ENCODE measurements at places on chromosomes 1 and 21. TPM values are rescaled to one million over a fixed set of nuclear protein-coding genes. Genes with fewer than 3 reads are reported as not detected.
A peak's percentile ranks its signal among the peaks of the same experiment; 100 is the strongest.

DNA sequence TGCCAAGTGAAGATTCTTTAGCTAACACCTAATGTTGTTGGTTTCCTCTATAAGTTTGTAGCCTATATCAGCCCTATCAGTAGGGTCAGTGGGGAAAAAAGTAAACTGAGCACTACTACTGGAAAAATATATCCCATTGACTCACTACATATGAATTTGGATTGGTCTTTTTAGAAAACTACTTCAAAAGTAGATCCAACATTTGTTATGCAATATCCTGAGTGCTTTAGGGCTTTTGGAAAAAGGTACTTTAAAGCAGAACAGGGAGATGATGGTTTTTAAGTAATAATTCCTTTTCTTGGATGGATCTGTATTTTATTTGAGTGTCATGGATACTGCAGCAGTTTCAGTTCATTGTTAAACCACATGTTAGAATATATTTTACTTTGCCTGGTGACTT lies 7.1 kb downstream of the C1orf21 start:
- H3K27ac ChIP-seq, result no peak overlapping the region
- no peak for DNase-seq
- no peaks in the 10 kb centered on the region for H3K36me3 ChIP-seq
- H3K4me1 ChIP-seq, result peaks cover 18% of the 10 kb centered on the region
- no peak overlapping the region for H3K4me3 ChIP-seq
- H3K27me3 ChIP-seq, result no peaks in the 10 kb centered on the region

DNA sequence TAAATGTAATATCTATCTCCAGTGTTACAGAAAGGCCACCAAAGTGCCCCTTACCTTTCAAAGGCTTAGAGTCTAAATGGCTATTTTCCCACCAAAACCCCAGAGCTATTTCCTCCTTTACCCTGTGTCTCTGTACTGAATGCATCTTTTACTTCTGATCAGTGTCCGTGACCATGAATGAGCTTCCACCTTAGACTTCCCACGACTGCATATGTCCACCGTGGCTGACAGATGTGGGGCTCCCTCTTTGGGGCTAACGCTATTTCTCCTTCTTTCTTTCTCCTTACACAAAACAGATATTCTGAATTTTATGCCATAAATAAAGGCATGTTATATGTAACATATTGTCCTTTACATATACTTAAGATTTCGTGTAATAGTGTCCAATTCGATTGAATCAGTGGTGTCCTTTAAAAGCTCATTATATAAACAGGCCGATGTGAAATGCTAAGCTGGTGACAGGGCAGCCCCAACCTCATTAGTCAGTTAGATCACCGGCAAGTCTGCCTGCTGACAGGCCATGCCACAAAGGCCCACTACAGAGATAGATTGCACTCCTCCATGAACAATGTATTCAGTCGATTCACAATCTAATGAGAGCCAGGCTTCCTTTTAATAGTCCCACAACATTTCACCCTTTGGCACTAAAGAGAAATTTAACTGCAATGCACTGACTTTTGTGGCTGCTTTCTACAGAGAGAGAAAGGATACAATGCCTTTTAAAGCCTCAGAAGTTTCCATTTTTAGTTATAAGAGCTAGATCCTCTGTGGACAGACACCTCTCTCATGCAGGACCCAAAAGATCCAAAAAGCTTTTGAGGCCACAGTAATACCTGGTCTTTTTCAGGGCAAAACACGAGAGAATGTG lies 297.9 kb downstream of the PCP4 start:
- no peak overlapping the region for H3K27ac ChIP-seq
- H3K36me3 ChIP-seq, result no peaks in the 10 kb centered on the region
- no peak overlapping the region for H3K4me3 ChIP-seq
- H3K4me1 ChIP-seq, result no peaks in the 10 kb centered on the region

GRCh38 chr1:218965821-218966220 lies 207.9 kb upstream of the LYPLAL1 start:
- H3K27ac ChIP-seq, result no peak overlapping the region
- no peaks in the 10 kb centered on the region for H3K36me3 ChIP-seq
- H3K4me1 ChIP-seq, result peaks cover 9% of the 10 kb centered on the region
- H3K27me3 ChIP-seq, result no peaks in the 10 kb centered on the region

DNA sequence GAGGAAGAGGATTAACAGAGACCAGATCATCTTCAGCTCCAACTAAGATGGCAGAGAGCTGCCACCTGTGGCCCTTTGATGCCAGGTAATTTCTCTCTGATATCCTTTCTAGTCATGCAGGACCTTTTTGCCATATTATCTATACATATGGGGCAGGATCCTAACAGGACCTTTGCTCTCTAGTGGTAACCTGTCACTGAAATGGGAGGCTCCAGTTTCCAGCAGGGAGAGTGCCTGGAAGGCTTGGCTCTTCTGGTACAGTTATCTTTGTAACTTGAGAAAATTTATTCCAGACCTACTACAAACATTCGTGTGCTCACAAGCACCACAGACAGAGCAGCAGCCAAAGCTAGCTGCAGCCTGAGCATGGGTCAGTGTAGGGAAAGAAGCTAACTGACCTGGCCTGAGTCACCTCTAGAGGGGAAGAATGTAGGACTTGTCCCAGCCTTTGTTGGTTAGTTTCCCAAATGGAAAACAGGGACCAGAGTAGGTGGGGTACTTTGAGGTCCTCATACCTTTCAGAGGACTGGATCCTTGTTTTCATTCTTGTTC lies 86.5 kb upstream of the MACF1 start:
- no peak overlapping the region for H3K4me3 ChIP-seq
- H3K27ac ChIP-seq, result peak overlapping the region; percentile 41
- no peaks in the 10 kb centered on the region for H3K36me3 ChIP-seq
- H3K4me1 ChIP-seq, result peaks cover 26% of the 10 kb centered on the region

GRCh38 chr1:39344394-39345154 lies 140.1 kb downstream of the MACF1 start:
- no peaks in the 10 kb centered on the region for H3K4me1 ChIP-seq
- H3K27me3 ChIP-seq, result no peaks in the 10 kb centered on the region
- H3K36me3 ChIP-seq, result no peaks in the 10 kb centered on the region
- no peak overlapping the region for H3K4me3 ChIP-seq
- DNase-seq, result no peak

- no peak overlapping the region for H3K27ac ChIP-seq
- no peak for DNase-seq
- no peaks in the 10 kb centered on the region for H3K4me1 ChIP-seq
- H3K27me3 ChIP-seq, result no peaks in the 10 kb centered on the region
- H3K36me3 ChIP-seq, result no peaks in the 10 kb centered on the region
These were observed 8.8 kb upstream of the THEMIS2 start for GRCh38 chr1:27863538-27863915.

DNA sequence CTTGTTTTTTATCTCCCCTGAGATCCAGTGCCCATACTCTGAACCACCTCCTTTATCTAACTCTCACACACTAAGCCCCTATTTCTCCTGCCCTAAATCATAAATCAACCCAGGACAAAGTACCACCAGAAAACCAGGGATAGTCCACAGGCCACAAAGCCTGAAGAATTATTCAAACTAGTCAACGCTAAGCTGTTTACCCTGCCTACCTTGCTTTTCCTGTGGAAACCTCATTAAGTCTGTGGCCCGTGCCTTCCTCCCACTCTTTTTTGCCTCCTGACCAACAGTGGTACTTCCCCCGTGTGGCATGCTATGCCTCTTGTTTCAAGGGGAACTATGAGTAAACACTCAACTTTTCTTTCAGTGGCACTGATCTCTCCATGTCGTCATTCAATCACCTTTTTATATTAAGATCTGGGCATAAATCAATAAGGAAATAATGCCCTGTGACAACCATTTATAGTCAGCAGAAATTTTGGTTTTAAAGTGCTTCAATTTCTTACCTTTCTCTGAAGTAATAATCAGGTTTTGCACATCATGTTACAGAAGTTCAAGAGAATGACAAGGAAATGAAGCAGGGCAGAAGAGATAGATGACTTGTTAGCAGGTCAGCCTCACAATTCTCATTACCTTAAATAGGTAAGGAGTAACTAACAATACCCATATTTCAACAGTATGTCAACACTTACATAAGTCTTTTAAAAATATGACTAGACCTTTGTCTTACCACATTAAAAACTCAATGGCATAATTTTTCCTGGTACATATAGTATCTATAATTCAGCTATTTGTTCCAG lies 32.1 kb downstream of the EYA3 start:
- no peak for DNase-seq
- no peak overlapping the region for H3K27ac ChIP-seq
- no peak overlapping the region for H3K4me3 ChIP-seq
- no peaks in the 10 kb centered on the region for H3K27me3 ChIP-seq
- H3K36me3 ChIP-seq, result no peaks in the 10 kb centered on the region

Gene HSD3B2
- 3.4 TPM for total RNA-seq

Gene CCDC181
- 1.3 TPM for total RNA-seq
